ENCODE measurements at places on chromosomes 11 and 22.

- H3K36me3 ChIP-seq = no peaks in the 10 kb centered on the region
- H3K4me3 ChIP-seq = no peak overlapping the region
- H3K27ac ChIP-seq = no peak overlapping the region
- H3K4me1 ChIP-seq = no peaks in the 10 kb centered on the region
- no peaks in the 10 kb centered on the region for H3K27me3 ChIP-seq
- DNase-seq = no peak
These were observed 962.3 kb downstream of the TBC1D22A start for GRCh38 chr22:47724751-47725150.

GRCh38 chr11:66311470-66311964 is 5.3 kb downstream of the CD248 start:
- H3K36me3 ChIP-seq = no peaks in the 10 kb centered on the region
- no peak for DNase-seq
- H3K27me3 ChIP-seq = peaks cover 51% of the 10 kb centered on the region

GRCh38 chr11:44252999-44253602 is 56.8 kb downstream of the ALX4 start:
- no peak overlapping the region for H3K4me3 ChIP-seq
- DNase-seq = no peak
- H3K27me3 ChIP-seq = no peaks in the 10 kb centered on the region
- H3K27ac ChIP-seq = no peak overlapping the region
- H3K4me1 ChIP-seq = peaks cover 4% of the 10 kb centered on the region

DNA sequence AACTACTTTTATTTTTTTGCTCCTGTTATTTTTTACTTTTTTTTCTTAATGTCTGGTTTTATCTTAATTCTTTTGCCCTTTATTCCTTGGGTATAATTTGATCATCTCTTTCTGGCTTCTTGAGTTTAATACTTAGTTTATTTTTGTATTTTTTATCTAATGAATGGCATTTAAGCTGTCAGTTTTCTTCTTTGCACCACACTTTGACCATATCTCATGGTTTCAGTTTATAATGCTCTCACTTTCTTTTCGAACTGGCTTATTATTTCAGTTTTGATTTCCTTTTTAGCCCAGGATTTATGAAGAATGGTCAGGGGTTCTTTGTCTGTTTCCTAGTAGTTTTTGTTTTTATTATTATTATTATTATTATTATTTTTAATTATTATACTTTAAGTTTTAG is 48.3 kb downstream of the QSER1 start:
- no peaks in the 10 kb centered on the region for H3K4me1 ChIP-seq
- no peak overlapping the region for H3K4me3 ChIP-seq
- DNase-seq = no peak
- H3K27ac ChIP-seq = no peak overlapping the region

DNA sequence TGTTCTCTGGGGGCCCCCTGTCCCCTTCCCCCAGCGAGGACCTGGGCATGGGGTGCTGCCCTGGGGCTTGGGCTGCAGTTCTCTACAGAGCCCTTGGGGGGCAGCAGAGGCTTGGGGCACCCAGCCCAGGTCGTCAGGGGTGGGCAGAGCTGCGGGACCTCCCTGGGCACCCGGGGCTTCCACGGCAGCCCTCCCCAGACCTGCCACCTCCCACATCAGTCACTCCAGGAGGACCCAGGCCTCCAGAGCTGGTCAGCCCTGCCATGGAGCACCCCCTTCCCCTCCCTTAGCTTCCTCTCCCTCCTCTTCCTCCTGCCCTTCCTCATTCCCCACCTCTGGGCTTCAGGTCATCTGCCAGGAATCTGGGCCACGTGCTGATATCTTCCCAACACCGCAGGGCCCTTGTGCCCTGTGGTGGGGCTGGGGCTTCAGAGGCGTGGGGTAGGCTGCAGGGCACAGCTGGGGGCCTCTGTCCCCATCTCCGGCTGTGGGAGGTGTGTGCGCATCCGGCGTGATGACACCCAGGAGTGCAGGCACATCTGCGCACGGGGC is 5.8 kb downstream of the TSPAN4 start:
- no peaks in the 10 kb centered on the region for H3K36me3 ChIP-seq
- peaks cover 11% of the 10 kb centered on the region for H3K27me3 ChIP-seq
- peaks cover 9% of the 10 kb centered on the region for H3K4me1 ChIP-seq
- DNase-seq = peak; percentile 41
- peak overlapping the region; percentile 13 for H3K27ac ChIP-seq
- H3K4me3 ChIP-seq = peak overlapping the region; percentile 38

GRCh38 chr11:7098235-7098832 is 9.5 kb downstream of the RBMXL2 start:
- DNase-seq = no peak
- H3K27me3 ChIP-seq = peaks cover 36% of the 10 kb centered on the region
- no peak overlapping the region for H3K4me3 ChIP-seq
- H3K4me1 ChIP-seq = no peaks in the 10 kb centered on the region

DNA sequence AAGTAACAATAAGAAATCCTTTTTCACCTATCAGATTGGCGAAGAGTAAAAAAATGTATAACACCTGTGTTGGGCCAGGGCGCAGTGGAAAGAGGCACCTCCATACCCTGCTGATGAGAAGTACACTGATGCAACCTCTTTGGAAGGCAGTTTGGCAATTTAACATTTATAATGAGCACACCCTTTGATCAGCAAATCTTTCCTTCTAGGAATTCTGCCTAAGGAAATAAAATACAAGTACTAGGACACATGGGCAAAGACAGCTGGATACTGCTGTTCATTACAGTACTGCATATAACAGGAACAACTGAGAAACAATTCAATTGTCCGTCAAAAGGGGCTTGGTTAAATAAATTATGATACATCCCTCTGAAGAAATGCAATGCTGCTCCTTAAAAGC is 110.1 kb downstream of the RPL27A start:
- no peak for DNase-seq
- peak overlapping the region; percentile 92 for H3K27ac ChIP-seq
- peak overlapping the region; percentile 0 for H3K4me3 ChIP-seq
- no peaks in the 10 kb centered on the region for H3K27me3 ChIP-seq

- no peak overlapping the region for H3K27ac ChIP-seq
- H3K36me3 ChIP-seq = no peaks in the 10 kb centered on the region
- H3K4me1 ChIP-seq = peaks cover under 1% of the 10 kb centered on the region
- no peak for DNase-seq
- no peaks in the 10 kb centered on the region for H3K27me3 ChIP-seq
- no peak overlapping the region for H3K4me3 ChIP-seq
These were observed 182.5 kb downstream of the CADM1 start for GRCh38 chr11:115321605-115322289.

GRCh38 chr11:57978686-57979531 is 44.8 kb upstream of the OR9Q1 start:
- peak overlapping the region; percentile 15 for H3K4me3 ChIP-seq
- H3K36me3 ChIP-seq = no peaks in the 10 kb centered on the region
- H3K27me3 ChIP-seq = no peaks in the 10 kb centered on the region
- H3K27ac ChIP-seq = peak overlapping the region; percentile 57
- no peak for DNase-seq

GRCh38 chr11:71339396-71339881 is 87.1 kb upstream of the SHANK2 start:
- no peaks in the 10 kb centered on the region for H3K36me3 ChIP-seq
- DNase-seq = no peak
- H3K27ac ChIP-seq = no peak overlapping the region
- H3K4me3 ChIP-seq = no peak overlapping the region
- H3K27me3 ChIP-seq = peaks cover 20% of the 10 kb centered on the region

- H3K27me3 ChIP-seq = no peaks in the 10 kb centered on the region
- H3K36me3 ChIP-seq = no peaks in the 10 kb centered on the region
- DNase-seq = no peak
- no peak overlapping the region for H3K4me3 ChIP-seq
- no peak overlapping the region for H3K27ac ChIP-seq
These were observed 70.6 kb downstream of the ARHGAP42 start for GRCh38 chr11:100757646-100758045.

DNA sequence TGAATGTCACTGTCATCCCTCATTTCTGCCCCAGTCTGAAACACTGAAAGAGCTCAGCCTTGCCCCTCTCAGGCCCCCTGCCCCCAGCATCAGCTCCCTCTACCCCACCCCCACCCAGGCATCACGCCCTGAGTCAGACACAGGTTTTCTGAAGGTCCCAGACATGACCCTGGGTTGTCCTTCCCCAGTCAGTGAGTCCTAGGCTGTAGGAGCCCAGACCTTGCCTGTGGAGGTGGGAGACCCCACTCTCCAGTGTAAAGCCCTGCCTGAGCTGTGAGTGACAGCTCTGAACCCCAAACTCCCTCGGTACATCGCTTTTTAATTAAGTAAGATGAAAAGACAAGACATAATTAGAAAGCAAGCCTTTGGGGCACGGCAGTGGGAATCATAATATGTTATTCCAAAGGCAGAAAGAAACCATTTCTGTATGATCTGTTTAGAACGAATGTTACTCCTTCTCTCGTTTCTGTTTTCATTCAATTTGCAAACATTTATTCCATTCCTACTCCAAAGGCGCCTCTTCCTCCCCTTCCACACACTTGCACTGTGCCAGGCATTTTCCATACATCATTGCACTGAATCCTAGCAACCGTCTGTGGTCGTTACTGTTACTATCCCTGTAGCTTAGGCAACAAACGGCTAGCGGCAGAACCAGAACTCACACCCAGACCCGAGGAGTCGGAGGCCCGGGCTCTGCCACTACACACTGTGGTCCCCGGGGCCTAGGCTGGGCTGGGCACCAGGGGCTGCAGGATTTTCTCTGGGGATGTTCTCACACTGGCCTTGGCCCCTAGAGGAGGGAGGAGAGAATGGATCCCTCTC is 63.4 kb downstream of the CD6 start:
- H3K36me3 ChIP-seq = no peaks in the 10 kb centered on the region
- DNase-seq = no peak
- H3K4me1 ChIP-seq = peaks cover 4% of the 10 kb centered on the region
- H3K4me3 ChIP-seq = no peak overlapping the region
- H3K27me3 ChIP-seq = peaks cover 7% of the 10 kb centered on the region
- H3K27ac ChIP-seq = no peak overlapping the region

DNA sequence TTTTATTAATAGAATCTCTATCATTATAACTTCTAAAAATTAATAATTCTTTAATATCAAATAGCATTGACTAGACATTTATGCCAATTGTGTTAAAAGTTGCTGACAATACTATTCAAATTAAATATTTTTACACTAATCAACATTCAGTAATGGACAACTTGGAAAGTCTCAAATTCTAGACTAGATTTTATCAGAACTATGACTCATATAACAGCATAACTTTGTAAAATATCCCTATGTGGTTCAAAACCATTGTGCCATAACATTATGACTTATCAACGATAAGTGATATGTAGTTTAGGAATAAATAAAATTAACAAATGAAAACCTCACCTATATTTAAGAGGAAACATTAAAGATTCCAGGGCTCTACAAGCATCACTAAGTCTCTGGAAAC is 291.8 kb downstream of the SBF2 start:
- no peak overlapping the region for H3K27ac ChIP-seq
- no peaks in the 10 kb centered on the region for H3K4me1 ChIP-seq
- H3K36me3 ChIP-seq = peaks cover 19% of the 10 kb centered on the region
- H3K27me3 ChIP-seq = no peaks in the 10 kb centered on the region

DNA sequence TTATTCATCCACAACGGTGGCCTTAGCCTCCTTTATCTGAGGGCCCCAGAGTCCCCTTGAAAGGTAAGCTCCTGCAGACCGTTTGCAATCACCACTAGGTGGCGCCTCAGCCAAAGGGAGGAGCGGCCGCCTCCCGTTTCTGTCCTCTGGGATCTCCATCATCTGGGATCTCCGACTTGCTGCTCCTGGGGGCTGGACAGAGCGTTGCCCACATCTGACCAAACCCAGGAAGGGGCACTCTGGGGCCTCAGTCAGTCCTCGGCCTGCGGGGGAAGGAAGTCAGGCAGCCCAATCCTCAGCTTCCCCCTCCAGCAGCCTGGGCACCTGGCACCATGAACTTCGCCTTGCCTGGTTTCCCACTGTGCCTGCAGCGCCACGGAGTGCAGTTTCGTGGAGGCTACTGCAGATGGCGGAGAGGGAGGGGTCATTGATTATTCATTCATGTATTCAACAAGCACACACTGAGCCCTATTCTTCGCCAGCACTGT is 23.5 kb downstream of the TP53I11 start:
- no peak overlapping the region for H3K4me3 ChIP-seq
- H3K27ac ChIP-seq = no peak overlapping the region
- H3K4me1 ChIP-seq = peaks cover 3% of the 10 kb centered on the region
- peaks cover 3% of the 10 kb centered on the region for H3K36me3 ChIP-seq
- H3K27me3 ChIP-seq = no peaks in the 10 kb centered on the region

- no peaks in the 10 kb centered on the region for H3K27me3 ChIP-seq
- H3K36me3 ChIP-seq = peaks cover 3% of the 10 kb centered on the region
- no peak for DNase-seq
- H3K4me1 ChIP-seq = peaks cover under 1% of the 10 kb centered on the region
- no peak overlapping the region for H3K4me3 ChIP-seq
These were observed 24.5 kb upstream of the CABP7 start for GRCh38 chr22:29695129-29695926.

GRCh38 chr11:57214098-57214417 is 23.0 kb downstream of the APLNR start:
- no peaks in the 10 kb centered on the region for H3K27me3 ChIP-seq
- H3K4me1 ChIP-seq = peaks cover 1% of the 10 kb centered on the region
- H3K27ac ChIP-seq = no peak overlapping the region

DNA sequence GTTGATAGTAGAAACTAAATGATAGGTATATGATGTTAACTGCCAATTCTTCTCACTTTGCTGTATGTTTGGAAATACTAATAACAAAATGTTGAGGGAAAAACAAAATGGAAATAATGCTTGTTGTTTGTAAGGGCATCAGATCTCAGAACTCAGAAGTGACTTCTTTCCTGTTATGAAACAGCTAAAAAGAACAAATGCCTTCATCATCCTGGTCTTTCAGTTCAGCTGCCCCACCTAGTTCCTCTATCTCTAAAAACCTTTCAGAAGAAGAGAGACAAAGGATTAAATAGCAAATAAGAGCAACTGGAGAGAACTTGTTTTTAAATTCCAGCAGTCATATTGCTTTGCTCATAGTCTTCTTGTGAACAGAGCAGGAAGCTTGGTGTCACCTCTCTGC is 345.3 kb upstream of the NCAM1 start:
- no peaks in the 10 kb centered on the region for H3K36me3 ChIP-seq
- peaks cover 3% of the 10 kb centered on the region for H3K27me3 ChIP-seq
- no peak overlapping the region for H3K27ac ChIP-seq
- no peak overlapping the region for H3K4me3 ChIP-seq
- H3K4me1 ChIP-seq = peaks cover 1% of the 10 kb centered on the region
- DNase-seq = no peak

GRCh38 chr11:70470127-70470526 is 71.8 kb downstream of the CTTN start:
- H3K36me3 ChIP-seq = peaks cover 8% of the 10 kb centered on the region
- no peaks in the 10 kb centered on the region for H3K4me1 ChIP-seq
- no peak for DNase-seq
- H3K27ac ChIP-seq = peak overlapping the region; percentile 64

- DNase-seq = no peak
- peaks cover 1% of the 10 kb centered on the region for H3K4me1 ChIP-seq
- H3K27me3 ChIP-seq = peaks cover 23% of the 10 kb centered on the region
These were observed 175.5 kb downstream of the ETS1 start for GRCh38 chr11:128411812-128412211.
